ENCODE measurements at places on chromosomes 1 and 21.

- DNase-seq = no peak
These were observed 14.4 kb downstream of the THEMIS2 start for GRCh38 chr1:27886744-27887143.

GRCh38 chr1:45615885-45616284 lies 8.0 kb downstream of the CCDC17 start:
- no peak for DNase-seq

DNA sequence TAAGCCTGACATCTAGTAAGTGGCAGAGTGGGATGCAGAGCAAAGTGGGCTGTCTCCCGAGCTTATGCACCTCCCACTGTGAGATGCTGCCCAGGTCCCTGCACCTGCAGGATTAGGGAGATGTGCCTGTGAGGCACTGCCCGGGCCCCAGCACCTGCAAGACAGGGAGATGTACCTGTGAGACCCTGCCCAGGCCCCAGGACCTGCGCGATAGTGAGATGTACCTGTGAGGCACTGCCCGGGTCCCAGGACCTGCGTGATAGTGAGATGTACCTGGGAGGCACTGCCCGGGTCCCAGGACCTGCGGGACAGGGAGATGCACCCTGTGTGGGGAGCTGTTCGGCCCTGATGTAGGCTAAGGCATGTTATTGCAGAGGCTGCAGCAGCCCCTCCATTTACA lies 622.8 kb downstream of the PTPRU start:
- no peak for DNase-seq

GRCh38 chr1:51305371-51305823 lies 25.0 kb downstream of the TTC39A start:
- peak; percentile 78 for DNase-seq

DNA sequence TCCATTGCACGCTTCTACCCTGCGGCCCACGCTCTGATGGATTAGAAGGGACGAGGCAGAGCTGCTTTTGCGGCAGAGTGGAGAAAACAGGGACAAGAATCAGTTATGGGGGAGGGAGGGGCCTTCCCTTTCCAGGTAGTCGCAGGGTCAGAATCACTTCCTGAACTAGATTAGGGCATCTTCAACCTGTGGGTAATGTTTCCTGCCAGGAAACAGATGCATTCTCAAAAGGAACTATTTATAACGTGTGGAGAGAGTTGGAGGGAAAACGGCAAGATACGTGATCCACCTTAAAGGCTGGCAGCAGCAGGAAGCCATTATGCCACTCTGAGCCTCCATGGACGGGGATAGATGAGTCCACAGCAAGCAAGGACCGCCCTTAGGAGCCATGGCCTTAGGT lies 59.9 kb upstream of the CNTN2 start:
- DNase-seq = no peak

DNA sequence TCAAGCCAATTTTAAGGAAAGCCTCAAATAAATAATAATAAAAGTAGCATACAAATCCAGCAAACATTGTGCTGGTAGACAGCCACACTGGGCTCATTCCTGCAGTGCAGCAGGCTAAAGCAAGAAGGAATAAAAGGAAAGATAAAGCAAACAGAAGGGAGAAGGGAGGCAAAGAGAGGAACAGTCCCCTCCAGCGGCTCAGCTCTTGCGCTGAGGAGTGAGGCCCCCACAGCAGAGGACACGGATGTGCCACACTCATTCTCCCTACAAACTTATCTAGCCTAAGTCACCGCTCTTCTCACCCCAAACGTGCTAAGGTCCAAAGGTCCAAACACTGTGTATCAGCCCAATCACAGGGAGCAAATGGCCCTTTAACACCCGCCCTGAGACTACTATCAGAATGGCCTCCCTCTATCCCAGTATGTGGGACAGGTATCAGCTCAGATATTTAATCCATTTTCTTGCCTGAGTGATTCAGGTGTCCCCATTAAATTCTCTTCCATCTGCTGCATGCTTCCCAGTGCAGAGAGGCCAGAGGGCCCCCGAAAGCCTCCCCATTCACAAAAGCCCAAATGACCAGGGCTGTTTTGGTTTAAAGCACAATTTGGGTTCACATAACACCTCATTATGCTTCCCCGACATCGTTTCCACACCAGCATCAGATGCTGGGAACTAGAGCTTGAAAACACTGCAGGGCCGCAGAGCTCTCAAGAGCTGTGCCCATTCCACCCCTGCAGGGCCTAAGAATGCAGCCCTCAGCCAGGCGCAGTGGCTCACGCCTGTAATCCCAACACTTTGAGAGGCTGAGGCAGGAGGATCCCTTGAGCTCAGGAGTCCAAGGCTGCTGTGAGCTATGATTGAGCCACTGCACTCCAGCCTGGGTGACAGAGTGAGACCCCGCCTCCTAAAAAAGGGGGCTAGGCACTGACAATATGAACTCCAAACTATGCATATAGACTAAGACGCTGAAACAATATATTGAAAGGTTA lies 17.8 kb downstream of the CAPZB start:
- no peak for DNase-seq
